ENCODE measurements at places on chromosomes 12 and 14. TPM values are rescaled to one million over a fixed set of nuclear protein-coding genes. Genes with fewer than 3 reads are reported as not detected.

DNA sequence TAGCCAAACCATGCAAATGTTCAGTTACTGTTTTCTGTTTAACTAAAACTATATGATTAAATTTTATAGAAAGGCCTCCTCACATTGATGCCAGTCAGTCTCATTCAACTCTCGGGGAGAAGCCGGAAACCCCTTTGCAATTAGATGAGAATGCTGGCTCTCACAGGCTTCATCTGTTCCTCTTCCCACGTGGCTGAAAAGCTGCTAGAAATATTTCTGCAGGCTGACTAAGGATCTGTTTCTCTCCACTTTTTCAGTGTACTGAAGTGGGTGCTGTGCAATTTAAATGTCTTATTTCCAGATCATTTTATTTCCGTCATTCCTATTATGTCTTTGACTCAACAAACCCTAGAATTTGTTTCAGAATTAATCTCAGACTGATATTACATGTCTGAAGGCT, 17.4 kb upstream of the KCNH3 start:
- no peak for DNase-seq

DNA sequence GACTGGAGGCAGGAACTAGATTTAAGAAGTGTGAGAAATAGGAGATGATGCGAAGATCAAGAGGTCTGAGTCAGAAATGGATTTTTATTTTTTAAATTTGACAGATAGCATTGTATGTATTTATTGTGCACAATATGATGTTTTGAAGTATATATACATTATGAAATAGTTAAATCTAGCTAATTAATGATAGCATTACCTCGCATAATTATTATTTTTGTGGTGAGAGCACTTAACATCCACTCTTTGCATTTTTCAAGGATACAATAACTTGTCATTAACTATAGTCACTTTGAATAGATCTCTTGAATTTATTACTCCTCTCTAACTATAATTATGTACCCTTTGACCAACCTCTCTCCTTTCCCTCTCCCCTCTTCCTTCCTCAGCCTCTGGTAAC, 3.7 kb downstream of the SMOC1 start:
- no peak for DNase-seq

DNA sequence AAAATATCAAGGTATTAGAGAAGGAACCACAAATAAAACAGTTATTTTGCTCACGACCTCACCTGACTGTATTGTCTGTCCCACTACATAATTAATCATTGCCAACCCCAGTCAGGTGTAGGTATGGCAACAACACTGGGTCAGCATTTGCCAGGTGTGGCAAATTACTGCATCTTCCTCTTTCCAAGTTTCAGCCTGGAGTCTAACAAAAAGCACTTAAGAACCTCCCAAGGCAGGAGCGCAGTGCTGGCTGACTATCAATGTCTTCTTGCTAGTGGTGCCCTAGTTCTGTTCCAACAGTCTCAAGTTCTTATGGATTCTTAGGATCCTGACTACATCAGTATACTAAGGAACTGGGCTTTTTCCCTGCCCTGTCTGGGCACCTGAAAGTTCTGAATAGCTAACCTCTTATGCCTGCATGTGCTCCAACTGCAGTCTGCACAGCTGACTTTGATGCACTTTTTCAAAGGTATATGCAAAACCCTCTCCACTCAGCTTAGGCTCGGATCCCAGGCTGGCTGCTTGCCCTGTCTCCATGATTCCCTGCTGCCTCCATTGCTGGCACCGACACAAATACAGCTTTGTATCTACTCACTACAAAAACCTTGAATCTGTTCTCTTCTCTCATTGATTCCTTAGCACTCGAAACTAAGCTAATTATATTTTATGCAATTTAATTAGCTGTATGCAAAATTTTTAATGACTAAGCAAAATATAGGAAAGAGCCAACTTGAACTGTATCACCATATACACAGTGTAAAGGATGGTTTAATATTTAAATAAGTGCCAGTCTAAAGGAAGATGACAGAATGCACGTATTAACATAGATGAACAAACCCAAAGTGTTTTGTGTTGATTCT, 113.3 kb downstream of the PRKD1 start:
- no peak for DNase-seq

GRCh38 chr14:90496379-90496778, 99.5 kb downstream of the CALM1 start:
- DNase-seq = no peak

DNA sequence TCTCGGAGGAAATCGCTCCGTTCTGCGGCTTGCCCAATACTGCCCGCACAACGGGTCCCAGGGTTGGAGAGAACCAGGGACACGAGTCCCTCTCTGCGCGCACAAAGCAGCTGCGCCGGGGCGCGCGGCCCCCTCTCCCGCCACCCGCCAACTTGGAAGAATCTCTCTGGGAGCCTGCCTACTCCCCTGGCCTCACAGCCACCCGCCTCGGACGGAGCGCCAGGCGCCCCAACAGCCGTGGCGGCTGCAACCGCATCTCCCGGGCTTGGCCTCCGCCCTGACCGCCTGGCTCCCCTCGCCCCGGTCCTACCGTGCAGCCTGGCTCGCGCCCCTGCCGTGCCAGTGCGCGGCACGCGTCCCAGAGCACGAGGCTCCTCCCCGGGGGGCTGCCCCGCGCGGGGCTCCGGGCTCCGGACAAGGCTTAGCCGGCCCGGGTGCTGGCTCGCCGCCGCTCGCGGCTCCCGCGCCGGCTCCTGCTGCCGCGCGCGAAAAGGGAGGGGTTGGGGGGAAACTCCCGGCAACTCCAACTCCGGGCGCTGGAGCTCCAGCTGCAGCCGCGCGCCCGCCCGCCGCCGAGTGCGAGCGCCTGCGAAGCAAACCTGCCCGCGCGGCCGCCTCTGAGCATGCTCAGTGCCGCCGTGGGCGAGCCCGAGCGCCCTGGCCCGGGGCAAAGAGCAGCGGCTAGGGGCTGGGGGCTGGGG, at the start of gene STXBP6:
TSS of gene STXBP6 (minus strand) at position 580 of the 701 bp plus-strand sequence. CDS start 75,329 bp downstream, outside the sequence.
- peak; percentile 26 for DNase-seq

GRCh38 chr12:92544322-92544721, 158.5 kb upstream of the PLEKHG7 start:
- DNase-seq = no peak

DNA sequence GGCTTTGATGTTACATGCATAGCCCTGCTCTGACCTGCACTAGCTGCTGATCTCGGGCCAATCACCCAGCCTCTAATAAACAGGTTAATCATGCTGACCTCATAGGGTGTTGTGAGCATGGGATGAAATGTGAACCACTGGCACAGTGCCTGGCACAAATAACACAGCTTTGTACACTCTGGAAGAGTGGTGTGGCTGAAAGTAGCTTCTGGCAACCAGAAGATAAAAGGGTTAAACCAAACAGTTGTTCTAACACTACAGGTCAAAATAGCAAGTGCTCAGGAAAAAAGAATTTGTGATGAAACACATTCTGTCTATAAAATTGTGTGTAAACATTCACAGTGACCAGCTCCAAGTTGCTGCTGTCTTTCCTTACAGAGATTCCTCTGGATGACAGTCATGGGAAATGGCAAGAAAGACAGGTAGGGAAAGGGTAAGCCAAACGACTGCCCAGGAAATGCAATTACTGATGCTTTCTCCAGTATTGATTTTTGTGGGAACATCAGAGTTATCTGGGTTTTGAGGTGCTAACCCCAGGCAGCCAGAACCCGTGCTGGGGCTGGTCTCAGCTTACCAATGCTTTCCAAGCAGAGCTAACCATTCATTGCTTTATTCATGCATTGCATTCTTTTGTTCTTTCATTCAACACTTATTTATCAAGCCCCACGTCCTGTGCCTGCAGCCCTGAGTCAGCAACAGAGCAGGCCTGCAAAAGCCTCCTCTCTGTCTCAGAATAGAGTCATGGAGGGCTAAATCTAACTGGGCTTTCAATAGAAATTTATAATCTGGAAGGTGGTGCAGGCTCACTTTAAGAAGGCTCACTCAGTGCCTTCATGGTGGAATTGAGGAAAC, 38.1 kb upstream of the CAPRIN2 start:
- no peak for DNase-seq

DNA sequence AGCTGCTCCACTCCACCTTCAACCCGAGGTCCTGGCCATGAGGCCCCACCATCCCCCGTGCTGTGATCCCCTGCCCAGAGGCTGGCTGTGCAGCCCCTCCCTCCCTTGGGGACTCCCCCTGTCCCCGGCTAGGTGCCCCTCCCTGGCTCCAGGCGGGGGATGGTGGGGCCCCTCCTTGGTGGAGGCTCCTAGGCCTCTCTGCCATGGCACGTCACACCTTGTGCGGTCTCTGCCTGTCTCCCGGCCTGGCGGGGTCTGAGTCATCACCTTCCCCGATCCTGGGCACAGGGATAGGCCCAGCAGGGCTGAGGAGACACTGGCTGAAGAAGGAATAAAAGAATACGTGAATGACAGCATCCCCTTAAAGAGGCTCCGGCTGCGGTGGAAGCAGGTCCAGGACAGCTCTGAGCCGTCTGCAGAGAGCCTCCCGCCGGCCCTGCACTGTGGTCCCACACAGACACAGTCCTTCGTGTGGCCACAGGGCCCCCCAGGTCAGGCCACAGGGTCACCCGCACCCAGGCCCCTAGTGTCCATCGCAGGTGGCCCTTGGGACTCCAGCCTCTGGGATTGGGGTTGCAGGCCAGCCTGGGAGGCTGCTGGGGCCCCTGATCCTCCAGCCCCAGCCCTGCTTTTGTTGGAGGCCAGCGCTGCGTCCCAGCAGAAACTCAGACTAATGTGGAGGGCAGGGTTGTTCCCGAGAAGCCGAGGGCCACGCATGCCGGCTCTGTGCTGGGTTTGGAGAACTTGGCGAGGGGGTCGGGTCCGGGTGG, 43.6 kb downstream of the KIF26A start:
- DNase-seq = no peak

- DNase-seq = no peak
Measured at GRCh38 chr14:95814363-95815225, 62.0 kb upstream of the TUNAR start.

DNA sequence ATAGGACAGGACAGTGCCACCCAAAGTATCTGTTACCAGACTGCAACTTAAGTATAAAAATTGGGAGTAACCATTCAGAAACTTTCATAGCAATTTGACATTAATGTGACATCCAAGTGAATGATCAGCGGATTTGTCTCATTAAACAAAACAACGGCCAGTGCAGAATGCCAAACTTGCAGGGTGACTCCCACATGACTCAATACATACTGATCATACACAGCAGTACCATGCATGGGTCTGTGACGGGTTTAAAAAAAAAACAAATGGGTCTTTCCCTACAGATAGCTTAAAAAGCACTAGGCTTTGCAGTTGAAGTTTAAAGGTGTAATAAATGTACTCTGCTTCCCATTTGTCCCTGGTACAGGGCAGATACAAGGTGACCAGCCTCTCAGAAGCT, 116.6 kb downstream of the SLC35F4 start:
- no peak for DNase-seq

- DNase-seq = no peak
Measured at GRCh38 chr12:70240673-70241072, 2.6 kb upstream of the CNOT2 start.

DNA sequence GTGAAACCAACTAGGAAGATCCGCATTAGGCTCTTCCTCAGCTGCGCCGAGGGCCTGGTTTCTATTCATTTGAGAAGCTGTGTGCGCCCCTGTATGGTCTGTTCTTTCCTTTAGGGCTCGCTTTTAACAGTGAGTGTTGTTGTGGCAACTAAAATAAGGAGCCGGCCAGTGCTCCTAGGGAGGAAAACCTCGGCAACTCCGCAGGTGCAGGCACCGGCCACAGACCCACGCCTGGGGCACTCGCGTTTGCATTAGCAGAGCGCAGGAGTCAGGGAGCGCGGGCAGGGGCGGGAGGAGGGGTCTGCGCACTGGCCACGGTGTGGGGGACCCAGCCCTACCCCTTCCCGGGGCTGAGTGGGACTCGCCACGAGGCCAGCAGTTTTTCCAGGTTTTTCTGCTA, 50.5 kb downstream of the STX2 start:
- no peak for DNase-seq

GRCh38 chr14:70784886-70785285, 24.4 kb downstream of the MAP3K9 start:
- DNase-seq = no peak

DNA sequence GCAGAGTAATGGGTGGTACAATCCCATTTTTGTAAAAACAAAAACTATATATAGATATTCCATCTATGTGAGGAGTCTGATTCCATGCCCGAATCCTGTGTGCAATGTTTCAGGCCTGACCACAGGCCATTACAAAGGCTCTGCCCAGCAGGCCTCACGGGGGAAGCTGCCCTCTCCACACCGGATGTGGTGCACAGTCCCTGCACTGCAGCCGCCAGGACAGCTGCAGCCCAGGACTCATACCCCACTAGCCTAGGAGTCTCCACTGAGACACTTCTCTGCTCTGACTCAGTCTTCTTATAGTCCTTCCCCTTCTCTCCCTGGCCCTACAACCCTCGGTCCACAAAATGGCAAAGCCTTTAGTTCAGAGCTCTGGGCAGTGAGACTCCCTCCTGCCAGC, 190.4 kb downstream of the PPM1H start:
- no peak for DNase-seq

GRCh38 chr14:61188978-61189808, 91.9 kb downstream of the TMEM30B start:
- peak; percentile 69 for DNase-seq

DNA sequence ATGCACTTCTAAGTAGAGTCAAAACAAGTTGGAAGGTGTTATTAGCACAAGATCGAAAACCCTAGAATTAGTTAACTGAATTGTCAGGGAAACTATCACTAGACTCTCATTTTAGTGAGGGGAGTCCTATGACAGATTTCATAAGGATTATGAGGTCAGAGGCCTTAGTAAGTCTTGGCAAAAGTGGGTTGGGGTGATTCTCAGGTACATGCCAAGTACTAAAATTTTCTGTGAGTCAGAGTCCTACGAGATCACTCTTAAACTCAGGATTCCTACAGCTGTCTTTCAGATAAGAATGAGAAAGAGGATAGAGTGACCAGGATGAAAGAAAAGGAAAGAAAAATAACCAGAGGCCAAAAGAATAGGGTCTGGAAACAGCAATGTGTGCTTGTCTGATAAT, 50.8 kb upstream of the BBS10 start:
- no peak for DNase-seq

DNA sequence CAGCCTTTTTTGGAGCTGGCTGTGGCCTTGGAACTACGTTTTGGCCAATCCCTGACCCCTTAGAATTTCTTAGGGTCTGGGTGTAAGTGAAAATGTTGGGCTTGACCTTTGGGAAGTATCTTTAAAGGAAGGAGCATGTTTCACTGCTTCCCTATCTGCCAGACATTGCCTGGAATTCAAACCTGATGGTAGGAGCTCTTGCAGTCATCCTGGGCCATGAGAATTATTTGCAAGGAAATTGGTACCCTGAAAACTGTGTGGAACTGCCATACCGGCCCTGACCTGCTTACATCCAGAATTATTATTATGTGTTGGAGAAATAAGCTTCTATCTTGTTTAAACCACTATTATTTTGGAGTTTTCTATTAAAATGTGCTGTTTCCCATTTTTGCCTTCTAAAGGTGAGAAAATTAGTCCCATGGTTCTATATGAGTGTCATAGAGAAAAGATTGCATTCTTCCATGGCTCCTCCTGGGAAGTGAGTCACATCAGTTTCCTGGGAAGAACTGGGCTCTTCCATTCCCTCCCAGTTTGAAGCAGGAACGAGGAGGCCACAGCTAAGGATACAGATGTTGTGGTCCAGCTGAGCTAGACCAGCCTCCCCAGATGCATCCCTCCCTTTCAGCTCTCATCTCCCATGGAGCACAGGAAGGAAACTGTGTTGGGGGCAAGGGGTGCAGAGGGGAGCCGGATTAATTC, 9.5 kb upstream of the PGF start:
- no peak for DNase-seq

TMEM63C gene
- total RNA-seq = 1.7 TPM

TBX3 gene
- not detected for total RNA-seq

HOXC9 gene
- not detected for total RNA-seq

ABCD2 gene
- 5.0 TPM for total RNA-seq

WSCD2 gene
- not detected for total RNA-seq

TMCC3 gene
- 0.43 TPM for total RNA-seq
